ENCODE measurements at places on chromosomes 6 and 20. TPM values are rescaled to one million over a fixed set of nuclear protein-coding genes. Genes with fewer than 3 reads are reported as not detected.

ANKEF1 gene
- 2.6 TPM for total RNA-seq

OR2H2 gene
- total RNA-seq = not detected

FERMT1 gene
- 0.67 TPM for total RNA-seq

MYL9 gene
- total RNA-seq = 558 TPM

CST5 gene
- not detected for total RNA-seq

ANKRD66 gene
- not detected for total RNA-seq

GRM4 gene
- not detected for total RNA-seq

GRCh38 chr20:62056975-62057374 is 8.7 kb downstream of the TAF4 start:
- DNase-seq = no peak

DNA sequence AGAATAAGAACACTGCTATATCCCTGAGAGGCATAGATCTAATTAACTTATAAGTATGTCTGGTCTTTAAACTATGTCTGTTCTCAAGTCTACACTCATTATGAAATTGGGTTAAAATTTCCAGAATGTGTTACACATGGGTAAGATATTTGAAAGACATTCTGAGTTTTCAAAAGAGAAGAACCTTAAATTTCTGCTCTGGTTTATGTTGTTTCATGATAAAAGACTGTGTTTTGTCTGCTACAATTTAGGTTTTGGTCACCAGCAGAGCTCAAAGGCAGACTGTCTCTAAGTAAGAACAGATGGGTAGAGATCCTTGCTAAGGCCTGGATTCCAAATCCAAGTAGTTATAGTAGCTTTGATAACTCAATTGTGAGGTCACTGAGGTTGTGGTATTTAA is 6.0 kb downstream of the STMND1 start:
- no peak for DNase-seq

- peak; percentile 46 for DNase-seq
These were observed 193.7 kb downstream of the QKI start for GRCh38 chr6:163608204-163608644.

DNA sequence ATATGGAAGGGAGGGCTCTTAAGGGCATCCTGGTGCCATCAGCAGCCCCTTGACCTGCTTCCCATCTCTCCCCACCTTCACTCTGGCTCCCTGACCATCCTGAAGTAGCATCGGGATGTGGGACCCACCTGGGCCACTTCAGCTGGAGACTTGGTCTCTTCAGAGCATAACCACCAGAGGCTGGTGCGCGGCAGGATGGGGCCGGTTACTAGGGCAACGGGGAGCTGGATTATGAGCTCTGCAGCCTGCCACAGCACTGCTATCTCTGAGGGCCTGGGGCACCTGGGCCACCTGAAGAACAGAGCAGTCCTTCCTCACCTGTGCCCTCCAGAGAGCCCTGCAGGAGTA is 79.7 kb downstream of the SYNJ2 start:
- no peak for DNase-seq

DNA sequence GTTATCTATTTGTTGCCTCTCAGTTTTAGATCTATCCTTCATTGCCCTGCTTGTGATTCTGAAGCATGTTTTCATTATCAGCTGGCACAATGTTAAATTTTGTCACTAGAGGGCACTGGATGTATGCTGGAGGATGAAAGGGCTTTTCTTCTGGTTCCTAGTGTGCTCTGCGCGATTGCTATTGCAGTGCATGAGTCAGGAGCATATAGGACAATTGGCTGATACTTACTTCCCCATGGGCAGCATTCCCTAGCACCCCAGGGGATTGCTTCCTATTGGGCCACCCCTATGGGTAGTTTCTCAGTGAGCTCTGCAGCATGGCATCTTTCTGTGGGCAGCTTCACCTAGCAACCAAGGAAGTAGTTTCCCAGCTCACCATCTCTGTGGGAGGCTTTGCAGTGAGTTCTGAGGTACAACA is 280.3 kb upstream of the SYNCRIP start:
- no peak for DNase-seq

GRCh38 chr6:150266963-150267685 is 101.7 kb upstream of the IYD start:
- no peak for DNase-seq

DNA sequence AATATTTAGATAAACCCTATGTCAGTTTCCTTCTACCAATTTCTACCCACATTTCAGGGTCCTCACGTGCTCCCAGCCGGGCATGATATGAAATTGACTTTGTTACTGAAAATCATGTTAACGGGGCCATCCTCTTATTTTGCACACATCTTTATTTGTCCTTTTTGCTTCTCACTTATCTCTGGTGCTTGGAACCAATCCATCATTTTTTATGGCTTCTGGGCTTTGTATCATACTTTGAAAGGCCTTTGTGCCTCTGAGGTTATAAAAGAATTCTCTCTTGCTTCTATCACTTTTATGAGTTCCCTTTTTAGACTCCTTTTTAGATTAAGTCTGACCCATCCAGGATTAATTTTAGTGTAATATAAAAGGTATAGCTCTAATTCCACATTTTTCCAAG is 117.1 kb upstream of the PRND start:
- DNase-seq = no peak

DNA sequence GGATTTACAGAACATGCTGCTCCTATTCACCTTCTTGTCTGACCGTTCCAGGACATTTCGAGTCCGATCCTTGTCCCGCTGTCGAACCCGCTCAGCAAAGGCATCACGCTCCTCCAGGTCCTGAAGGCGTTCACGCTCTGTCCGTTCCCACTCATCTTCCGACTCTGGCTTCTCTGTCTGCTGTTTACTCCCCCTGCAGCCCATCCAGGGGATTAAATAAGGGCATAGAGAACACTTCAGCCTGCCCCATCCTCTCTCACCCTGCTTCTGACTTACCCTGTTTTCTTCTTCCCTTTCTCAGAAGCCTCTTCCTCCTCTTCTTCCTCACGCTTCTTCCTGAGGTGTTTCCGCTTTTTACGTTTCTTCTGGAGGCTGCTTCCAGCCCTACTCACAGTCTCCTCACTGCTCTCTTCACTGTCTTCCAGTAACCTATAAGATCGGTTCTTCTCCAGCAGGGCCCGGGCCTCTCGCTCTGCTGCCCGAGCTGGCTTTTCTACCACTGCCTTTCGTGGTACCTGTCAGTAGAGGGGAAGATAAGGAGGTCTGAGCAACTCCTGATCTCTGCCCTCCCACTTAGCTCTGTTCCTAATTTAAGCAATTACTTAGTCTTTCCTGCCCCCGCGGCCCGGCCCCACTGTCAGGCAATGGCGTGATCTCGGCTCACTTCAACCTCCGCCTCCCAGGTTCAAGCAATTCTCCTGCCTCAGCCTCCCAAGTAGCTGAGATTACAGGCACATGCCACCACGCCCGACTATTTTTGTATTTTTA is 1.9 kb downstream of the DHX16 start:
- no peak for DNase-seq

GRCh38 chr6:114997813-114998292 is 655.0 kb upstream of the HS3ST5 start:
- no peak for DNase-seq

DNA sequence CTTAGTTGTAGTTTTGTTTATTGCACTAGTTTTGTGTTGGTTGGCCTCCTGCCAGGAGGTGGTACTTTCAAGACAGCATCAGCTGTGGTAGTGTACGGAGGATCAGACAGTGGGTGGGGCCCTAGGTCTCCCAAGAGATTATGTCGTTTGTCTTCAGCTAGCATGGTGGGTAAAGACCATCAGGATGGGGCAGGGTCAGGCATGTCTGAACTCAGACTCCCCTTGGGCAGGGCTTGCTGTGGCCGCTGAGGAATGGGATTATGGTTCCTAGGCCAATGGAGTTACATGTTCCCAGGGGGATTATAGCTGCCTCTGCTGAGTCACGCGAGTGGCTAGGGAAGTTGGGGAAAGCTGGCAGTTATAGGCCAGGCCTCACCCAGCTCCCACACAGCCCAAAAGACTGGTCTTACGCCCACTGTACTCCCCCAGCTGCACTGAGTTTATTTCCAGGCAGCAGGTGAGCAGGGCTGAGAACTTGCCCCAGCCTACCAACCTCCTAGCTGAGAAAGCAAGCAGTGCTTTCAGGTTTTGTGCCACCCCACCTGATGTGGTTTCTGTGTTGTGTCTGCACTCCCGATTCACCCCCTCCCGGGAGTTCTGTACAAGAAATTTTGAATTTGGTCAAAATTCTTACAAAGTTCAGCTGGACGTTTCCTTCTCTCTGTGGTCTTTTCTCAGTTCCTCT is 24.7 kb downstream of the ZSCAN31 start:
- DNase-seq = no peak

GRCh38 chr6:28658475-28659249 is 133.0 kb downstream of the GPX5 start:
- DNase-seq = no peak
